ENCODE measurements at places on chromosomes 5 and 9.

GRCh38 chr5:157870837-157871834, 12.2 kb upstream of the CLINT1 start:
- DNase-seq: no peak

DNA sequence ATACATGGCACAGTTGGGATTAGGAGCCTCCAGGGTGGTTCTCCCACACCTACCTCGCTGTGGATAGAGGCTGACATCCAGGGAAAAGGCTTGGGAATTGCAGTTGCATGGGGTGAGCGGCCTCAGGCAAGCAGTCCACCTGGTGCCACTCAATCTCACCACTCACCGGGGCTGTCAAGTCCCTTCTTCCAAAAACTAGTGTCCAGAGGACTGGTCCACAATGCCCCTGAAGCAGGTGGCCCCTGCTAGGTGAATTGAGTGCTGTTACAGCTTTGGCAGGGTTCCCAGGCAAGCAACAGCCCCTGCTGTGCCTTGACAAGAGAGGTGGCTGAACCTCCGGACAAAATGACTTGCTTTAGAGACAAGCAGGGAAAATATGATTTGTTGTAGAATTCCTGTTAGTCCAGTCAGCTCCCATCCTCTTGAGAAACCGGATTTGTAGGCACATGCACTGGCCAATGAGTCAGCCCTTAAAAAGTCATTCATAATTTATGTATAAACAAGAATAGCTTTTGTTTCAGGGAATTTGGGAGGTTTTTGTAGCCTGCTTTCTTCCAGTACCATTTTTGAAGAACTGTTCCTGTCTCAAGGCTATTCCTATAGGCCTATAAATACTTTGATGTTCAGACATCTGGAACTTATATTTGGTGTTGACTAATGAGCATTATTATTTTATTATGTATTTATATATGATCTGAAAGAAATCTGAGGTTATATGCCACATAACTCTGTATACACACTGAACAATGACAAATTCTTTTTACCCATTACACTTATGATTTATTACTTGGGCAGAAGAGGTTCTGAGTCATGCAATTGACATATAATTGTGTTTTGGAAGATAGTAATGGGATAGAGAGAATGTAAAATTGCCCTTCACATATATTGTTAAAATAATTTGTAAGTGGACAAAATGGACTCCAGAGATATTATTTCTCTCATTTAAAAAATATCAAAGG, 411.1 kb downstream of the ACTL7B start:
- DNase-seq: no peak

DNA sequence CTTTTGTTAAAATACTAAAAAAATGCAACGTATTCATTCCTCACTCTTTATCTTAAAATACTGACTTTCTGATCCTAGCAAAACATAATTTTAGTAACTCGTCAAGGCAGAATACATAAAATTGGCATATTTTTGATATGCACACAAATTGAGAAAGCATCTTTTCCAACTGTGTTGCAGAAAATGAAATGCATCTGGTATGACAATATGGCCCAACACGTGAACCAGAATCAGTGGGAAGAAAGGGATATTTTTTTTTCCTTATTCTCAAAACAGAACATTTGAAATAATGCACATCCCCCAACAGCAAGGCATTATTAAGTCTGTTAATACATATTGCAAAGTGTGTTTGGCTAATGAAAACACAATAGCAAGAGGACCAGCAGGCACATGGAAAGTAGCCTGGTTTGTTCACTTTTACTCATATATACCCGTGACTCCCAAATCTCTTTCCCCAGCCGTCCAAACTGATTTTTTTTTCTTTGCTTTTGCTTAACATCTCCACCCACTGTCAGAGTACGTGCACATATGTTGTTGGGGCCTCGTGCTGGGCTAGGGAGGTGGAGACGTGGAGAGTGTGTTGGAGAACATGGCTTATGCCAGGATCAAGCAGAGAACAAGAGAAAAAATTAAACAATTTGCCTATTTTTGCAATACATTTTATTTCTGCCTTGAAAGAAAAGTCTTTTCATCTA, 4.3 kb downstream of the MCTP1 start:
- no peak for DNase-seq

DNA sequence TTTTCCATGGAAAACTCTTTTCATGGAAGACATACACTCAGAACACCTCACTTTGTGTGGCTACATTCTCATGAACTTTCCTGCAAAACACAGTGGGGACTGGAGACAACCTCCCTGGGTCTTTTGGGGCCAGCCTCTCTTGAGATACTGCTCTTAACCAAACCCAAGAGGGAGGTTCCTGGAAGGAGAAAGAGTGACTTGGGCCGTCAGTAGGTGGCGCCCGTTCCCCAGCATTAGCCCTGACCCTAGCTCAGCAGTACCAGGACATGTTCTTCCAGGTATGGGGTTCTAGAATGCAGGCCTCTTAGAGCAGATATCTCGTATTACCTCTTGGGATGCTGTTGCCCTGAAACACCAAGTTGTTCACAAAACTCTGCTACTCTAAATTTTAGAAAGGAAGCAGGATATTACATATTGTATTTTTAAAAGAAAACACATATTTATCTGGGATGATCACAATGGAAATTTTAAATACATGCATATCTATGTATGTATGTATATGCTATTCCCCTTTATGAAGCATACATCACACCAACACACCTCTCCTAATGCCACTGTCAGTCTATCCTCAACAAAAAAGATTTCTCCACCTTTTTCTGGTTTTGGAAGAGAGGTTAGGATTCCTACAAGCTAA, 15.8 kb upstream of the GLIS3 start:
- peak; percentile 61 for DNase-seq

DNA sequence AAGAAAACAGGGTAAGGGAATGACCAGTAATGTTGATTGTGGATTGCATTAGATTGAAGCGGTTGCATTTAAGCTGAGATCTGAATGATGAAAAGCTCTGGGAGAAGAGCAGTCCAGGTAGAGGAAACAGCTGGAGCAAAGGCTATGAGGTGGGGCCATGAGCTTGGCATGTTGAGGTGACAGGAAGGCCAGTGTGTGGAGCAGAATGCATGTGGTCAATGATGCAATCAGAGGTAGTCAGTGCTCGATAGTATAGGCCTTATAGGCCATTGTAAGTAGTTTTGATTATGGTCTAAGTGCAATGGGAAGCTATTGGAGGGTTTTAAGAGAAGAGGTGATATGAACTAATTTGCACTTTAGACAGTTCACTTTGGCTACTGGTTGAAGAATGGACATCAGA, 270.4 kb downstream of the ARHGAP26 start:
- no peak for DNase-seq

- no peak for DNase-seq
These were observed 53.8 kb downstream of the CDC14B start for GRCh38 chr9:96565671-96566497.

DNA sequence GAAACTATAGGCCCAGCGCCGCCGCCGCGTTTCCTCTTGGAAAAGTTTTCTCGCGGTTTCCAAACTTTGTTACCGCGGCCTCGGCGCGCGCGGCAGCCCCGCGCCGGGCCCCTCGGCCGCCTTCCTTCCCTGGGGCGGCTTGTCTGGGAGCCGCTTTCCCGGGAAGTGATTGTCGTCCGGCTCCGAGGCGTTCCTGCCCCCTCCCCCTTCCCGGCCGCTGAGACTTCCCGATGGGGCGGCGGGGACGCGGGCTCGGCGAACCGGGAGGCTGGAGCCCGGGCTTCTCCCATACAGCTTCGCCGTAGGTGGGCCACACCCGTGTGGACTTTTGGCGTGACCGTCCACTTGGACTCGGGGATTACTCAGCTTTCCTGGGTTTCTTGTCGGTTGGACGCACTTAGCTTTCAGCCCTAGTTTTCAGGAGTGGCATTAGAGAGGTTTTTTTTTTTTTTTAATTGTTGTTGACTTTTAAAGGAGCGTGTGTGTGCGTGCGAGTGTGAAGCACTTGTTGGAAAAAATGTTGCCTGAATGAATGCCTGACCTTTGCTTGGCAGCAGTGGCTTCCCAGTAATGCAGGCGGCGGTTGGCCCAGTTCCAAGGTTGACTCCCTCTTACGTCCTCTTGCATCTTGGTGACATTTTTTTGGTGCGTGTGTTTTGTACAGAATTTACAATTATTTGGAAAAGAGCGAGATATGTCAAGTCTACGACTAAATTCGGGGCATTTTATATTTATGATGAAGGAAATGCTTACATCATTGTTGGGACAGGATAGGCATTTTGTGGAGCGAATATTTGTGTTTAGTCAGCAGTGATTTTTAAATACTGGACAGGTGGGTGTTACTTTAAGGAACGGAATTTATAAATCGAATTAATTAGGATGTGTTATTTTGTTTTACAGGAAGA, 821 bp downstream of the CTNNA1 start:
- DNase-seq: peak; percentile 31

DNA sequence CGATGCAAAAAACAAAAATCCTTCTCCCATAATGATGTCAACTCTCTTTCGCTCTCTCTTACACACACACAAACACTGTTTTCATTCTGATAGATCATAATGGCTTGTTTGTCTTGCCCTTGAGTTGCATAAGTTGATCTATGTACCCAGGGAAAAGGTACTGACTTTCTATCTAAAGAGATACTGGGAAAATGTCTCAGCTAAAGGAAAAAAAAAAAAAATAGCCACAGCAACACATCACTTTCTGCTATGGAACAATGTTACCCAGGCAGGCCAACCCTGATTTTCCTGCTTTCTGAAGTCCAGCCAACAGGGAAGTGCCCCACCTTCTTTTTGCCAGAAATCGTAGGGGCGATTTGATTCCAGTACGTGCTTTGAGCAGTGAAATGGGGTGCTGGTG, 212.6 kb upstream of the ACTBL2 start:
- DNase-seq: no peak

DNA sequence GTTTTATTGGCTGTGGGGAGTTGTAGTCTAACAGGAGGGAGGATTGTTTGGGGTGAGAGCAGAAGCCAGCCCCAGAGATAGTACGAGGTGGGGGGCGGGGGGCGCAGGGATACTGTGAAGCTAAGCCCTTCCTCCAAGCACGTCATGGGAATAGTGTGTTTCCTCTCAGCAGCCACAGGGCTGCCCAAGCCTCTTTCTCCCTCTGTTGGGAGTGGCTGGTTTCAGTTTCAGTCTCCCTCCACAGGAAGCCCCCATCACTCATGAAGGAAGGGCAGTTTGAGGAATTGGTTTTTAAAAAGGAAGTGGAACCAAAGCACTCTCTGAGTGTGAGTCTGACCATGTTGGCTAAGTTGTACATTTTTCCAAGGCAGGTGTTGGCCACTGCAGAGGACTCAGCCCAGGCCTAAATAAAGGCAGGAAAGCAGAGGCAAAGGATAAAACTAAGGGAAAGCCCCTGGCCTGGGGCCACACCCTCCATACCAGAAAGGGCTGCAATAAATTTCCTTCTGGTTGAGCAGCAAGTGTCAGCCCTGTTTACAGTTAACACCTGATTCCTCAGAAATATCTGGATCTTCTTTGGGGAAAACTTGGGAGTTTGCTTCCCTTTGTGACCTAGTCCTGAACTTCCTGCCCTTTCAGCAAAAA, 3.2 kb downstream of the RAB24 start:
- peak; percentile 65 for DNase-seq
